ENCODE measurements at places on chromosomes 2 and 18. TPM values are rescaled to one million over a fixed set of nuclear protein-coding genes. Genes with fewer than 3 reads are reported as not detected.
A peak's percentile ranks its signal among the peaks of the same experiment; 100 is the strongest.

- H3K27me3 ChIP-seq = no peaks in the 10 kb centered on the region
- no peak for DNase-seq
- peaks cover 13% of the 10 kb centered on the region for H3K4me1 ChIP-seq
- peak overlapping the region; percentile 62 for H3K4me3 ChIP-seq
These were observed 70.3 kb upstream of the PELI1 start for GRCh38 chr2:64214281-64215115.

DNA sequence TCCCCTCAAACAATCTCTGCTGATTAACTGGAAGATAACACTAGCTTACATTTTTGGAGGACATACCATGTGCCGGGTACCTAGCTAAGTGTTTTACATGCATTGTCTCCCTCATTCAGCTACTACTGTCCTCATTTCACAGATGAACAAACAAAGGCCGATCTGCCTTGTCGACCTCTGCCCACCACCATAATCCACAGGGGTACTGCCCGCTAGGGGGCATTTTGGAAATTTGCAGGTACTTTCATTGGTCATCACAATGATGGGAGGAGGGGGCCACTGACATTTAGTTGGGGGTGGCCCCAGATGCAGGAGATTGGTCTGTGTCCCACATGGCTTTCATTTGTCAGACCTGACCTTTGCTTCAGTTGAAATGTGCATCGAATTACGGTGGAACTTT is 3.9 kb upstream of the TMEM163 start:
- no peak overlapping the region for H3K4me3 ChIP-seq
- H3K4me1 ChIP-seq = peaks cover 15% of the 10 kb centered on the region
- no peak overlapping the region for H3K27ac ChIP-seq
- no peak for DNase-seq
- no peaks in the 10 kb centered on the region for H3K36me3 ChIP-seq

DNA sequence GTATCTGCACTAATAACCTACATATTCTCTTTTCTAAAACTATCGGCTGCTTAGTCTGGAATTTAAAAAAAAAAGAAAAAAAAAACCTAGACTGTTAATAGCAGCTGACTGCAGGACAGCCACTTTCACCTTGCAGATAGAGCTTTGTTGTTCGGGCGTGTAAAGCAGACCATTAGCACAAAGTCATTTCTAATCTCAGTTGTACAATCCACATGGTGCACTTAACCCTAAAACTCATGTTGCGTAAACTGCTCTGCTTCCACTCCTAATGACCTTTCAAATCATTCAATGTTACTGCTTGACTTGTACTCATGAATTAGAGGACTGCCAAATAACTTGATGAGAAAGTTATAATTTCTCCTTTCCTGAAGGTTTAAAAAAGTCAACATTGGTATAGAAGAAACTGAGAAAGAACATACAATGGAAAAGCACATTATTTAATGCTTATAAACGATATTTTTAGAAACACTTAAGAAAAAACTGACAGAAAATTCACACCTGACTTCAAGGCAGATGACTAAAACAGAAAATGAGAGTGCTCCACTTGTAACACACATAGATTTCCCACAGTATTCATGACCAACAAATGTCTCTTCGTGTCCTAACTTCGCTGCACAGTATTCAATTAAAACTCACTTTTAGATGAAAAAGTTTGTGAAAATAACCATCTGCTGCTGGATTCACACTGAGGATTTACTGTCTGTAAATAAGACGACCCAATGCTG is 2.6 kb downstream of the CDH2 start:
- no peak for DNase-seq
- peaks cover 9% of the 10 kb centered on the region for H3K36me3 ChIP-seq
- H3K4me1 ChIP-seq = peaks cover 13% of the 10 kb centered on the region
- no peak overlapping the region for H3K4me3 ChIP-seq
- H3K27ac ChIP-seq = no peak overlapping the region
- H3K27me3 ChIP-seq = peaks cover 34% of the 10 kb centered on the region

- peaks cover 7% of the 10 kb centered on the region for H3K4me1 ChIP-seq
- peak overlapping the region; percentile 49 for H3K27ac ChIP-seq
- no peak for DNase-seq
- no peak overlapping the region for H3K4me3 ChIP-seq
- no peaks in the 10 kb centered on the region for H3K36me3 ChIP-seq
These were observed 92.0 kb downstream of the HDAC4 start for GRCh38 chr2:239308661-239309397.

Gene C2orf72
- total RNA-seq = not detected

GRCh38 chr2:73004466-73004865 is 67.0 kb downstream of the SFXN5 start:
- H3K27ac ChIP-seq = no peak overlapping the region
- H3K27me3 ChIP-seq = no peaks in the 10 kb centered on the region
- no peak for DNase-seq

- H3K27me3 ChIP-seq = no peaks in the 10 kb centered on the region
- DNase-seq = no peak
- peaks cover 45% of the 10 kb centered on the region for H3K4me1 ChIP-seq
- H3K4me3 ChIP-seq = no peak overlapping the region
These were observed 202.3 kb downstream of the FAM210A start for GRCh38 chr18:13524054-13524453.

DNA sequence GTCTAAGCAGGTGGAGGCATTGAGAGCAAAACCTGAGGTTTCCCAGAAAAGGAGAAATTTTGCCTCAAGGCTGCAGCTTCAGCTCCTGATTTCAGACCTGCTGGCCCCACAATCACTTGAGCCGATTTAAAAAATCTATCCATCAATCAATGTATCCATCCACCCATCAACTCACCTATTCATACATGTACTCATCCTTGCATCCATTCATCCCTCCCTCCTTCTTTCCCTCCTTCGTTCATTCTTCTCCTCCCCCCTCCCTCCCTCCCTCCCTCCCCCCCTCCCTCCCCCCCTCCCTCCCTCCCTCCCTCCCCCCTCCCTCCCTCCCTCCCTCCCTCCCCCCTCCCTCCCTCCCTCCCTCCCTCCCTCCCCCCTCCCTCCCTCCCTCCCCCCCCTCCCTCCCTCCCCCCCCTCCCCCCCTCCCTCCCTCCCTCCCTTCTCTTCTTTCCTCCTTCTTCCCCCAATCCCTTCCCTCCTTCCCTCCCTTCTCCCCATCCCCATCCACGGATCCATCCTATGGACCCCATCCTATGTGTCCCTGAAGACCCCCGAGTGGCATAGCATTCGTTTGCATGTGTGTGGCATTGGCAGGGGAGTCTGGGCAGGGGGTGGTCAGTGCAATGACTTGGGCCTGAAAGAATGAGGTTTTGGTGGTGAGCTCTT is 6.1 kb upstream of the PXDN start:
- no peaks in the 10 kb centered on the region for H3K4me1 ChIP-seq
- no peak overlapping the region for H3K4me3 ChIP-seq
- H3K36me3 ChIP-seq = peaks cover 5% of the 10 kb centered on the region

Gene BCL2
- total RNA-seq = 32.9 TPM

GRCh38 chr2:86753606-86754005 is 33.5 kb downstream of the RMND5A start:
- H3K27ac ChIP-seq = peak overlapping the region; percentile 14
- H3K4me3 ChIP-seq = no peak overlapping the region
- H3K27me3 ChIP-seq = no peaks in the 10 kb centered on the region
- DNase-seq = no peak
- H3K36me3 ChIP-seq = peaks cover 88% of the 10 kb centered on the region

Gene POTEJ
- not detected for total RNA-seq

Gene NAPG
- total RNA-seq = 31.8 TPM

Gene UGT1A3
- total RNA-seq = not detected

Data from naive thymus-derived CD8-positive, alpha-beta T cell (primary cell).